ENCODE measurements at places on chromosomes 4 and X.

DNA sequence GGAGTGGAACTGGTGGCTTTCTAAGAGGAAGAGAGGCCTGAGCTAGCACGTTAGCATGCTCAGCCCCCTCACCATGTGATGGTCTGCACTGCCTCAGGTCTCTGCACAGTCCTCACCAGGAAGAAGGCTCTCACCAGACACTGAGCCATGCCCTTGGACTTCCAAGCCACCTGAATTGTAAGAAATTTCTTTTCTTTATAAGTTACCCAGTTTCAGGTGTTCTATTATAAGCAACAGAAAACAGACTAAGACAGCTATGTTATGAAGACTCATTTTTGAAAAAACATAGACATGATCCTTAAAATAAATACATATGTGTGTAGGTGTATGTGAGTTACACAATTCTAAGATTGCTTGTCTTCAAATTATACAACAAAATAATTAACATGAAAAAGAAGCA lies 74.7 kb downstream of the CEP44 start:
- DNase-seq = no peak

DNA sequence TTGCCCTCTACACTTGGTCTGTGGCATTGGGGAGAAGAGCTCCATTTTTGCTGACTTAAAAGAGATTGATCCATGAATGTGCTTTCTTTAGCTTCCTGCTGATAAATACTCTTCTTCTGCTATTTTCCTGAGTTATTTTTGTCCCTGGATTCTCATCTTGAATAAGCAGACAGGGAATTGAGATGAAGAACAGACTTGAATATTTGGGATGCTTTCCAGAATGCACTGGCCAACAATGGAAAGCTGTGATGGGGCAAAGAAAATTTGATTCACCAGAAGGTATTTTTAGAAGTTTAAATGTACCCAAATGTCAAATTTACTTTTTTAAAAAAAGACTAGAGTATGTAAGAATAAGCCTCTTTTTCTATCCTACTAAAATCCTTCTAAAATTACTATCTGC lies 309.9 kb upstream of the PPP1R2C start:
- no peak for DNase-seq

GRCh38 chrX:11290416-11291102 lies 2.7 kb upstream of the AMELX start:
- DNase-seq = no peak

GRCh38 chr4:141730805-141731204 lies 94.4 kb downstream of the IL15 start:
- no peak for DNase-seq

- DNase-seq = no peak
Observed at GRCh38 chr4:17544205-17544604, 29.2 kb downstream of the CLRN2 start.

- DNase-seq = no peak
Observed at GRCh38 chrX:2549876-2550275, 49.1 kb upstream of the DHRSX start.

- no peak for DNase-seq
Observed at GRCh38 chr4:56182356-56182755, 204.9 kb downstream of the AASDH start.

- DNase-seq = no peak
Observed at GRCh38 chrX:140164391-140164790, 199.1 kb upstream of the CXorf66 start.

DNA sequence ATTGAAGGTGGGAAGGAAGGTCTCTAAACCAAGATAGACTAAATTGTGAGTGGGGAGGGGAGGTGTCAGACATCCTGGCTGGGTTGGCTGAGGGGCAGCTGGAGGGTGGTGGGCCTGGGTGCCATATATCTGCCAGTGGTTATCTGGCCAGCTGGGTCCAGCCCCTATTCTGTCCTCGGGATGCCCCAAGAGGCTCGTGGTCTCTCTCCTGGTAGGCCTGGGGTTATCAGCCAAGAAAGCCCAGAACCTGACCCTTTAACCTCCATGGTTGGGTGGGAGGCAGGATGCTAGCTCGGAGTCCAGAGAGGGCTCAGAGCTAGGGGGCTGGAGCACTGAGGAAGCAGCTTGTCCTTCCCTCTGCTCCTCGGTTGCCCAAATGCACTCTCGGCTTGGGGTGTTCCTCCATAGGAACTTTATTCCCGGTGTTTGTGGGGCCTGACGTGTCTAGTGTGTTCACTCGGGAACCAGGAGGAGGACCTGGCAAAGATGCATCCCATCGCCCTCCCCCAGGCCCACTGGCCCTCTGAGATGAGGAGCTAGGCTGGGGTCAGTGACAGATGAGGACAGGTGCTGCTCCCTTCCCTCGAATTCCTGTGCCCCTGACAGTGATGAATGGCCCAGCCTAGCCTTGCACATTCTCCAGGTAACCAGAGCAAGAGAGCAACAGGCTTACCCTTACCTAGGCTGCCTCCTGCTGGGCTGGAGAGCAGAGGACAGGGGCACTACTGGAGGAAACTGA lies 5.2 kb upstream of the EFNB1 start:
- no peak for DNase-seq

- DNase-seq = no peak
Observed at GRCh38 chr4:122832732-122833131, 6.1 kb downstream of the FGF2 start.

- no peak for DNase-seq
Observed at GRCh38 chr4:14272206-14272605, 644.7 kb upstream of the BOD1L1 start.

- DNase-seq = no peak
Observed at GRCh38 chr4:105622269-105622668, 69.8 kb downstream of the ARHGEF38 start.

DNA sequence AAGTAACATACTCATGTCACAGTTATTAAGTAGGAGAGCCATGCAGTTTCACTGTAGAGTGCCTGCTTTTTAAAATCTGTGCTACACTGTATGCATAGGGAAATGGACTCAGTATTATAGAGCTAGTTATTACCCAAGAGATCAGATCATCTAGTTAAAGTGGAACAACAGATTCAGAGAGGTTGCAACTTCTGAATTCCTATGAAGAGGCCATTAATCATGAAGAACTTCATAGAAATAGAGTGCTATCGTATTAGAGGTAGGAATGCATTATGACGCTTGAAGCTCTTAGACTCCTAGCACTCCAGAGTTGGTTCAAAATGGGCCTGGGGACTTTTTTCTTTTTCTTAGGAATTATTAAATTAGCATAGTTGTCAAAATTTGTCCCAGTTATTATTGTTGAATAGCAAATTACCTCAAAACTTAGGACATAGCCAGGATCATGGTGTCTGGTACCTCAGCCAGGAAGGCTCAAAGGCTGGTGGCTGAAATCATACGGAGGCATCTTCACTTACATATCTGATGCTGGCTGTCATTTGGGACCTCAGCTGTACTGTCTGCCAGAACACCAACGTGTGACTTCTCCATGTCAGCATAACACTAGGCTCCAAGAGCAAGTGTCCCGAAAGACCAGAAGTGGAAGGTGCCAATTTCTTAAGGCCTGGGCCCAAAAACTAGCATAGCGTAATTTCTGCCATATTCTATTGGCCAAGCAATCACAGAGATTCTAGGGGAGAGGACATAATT lies 125.7 kb downstream of the STAG2 start:
- no peak for DNase-seq

- peak; percentile 98 for DNase-seq
Observed at GRCh38 chr4:56977321-56978012, at the start of gene NOA1. Gene NOA1 (minus strand): TSS chr4:56977606. CDS start chr4:56977585, 21 bp downstream.

DNA sequence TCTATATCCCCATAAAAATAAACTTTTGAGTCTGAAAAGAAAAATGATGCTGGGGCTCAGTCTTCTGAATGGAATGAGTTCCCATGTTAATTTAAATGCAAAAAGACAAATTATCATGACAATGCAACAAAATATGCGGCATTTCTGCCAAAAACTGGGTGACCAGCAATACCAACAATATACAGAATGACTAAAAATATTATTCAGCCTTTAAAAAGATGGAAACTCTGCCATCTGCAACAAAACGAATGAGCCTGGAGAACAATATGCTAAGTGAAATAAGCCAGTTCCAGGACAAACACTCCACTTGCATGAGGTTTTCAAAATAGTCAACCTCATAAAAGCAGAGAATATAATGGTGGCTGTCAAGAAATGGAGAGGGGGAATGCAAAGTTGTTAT lies 558.5 kb downstream of the IL15 start:
- DNase-seq = no peak

- no peak for DNase-seq
Observed at GRCh38 chr4:5545271-5545670, 163.1 kb downstream of the EVC2 start.

DNA sequence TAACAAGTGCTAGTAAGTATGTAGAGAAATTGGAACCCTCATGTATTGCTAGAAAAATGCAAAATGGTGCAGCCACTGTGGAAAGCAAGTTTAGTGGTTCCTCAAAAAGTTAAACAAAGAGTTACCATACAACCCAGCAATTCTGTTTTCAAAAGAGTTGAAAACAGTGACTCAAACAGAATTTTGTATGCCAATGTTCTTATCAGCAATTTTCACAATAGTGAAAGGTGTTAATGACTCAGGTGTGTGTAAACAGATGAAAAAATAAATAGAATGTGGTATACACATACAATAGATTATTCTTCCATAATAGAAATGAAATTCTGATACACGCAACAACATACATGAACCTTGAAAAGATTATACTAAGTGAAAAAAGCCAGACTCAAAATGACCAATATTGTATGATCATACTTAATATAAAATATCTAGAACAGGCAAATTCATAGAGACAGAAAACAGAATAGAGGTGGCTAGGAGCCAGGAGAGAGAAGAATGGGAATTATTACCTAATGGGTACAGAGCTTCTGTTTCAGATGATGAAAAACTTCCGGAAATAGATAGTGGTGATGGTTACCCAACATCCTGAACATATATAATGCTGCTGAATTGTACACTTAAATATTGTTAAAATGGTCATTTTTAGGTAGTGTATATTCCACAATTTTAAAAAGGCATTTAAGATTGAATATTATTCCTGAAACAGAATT lies 51.6 kb downstream of the WDFY3 start:
- DNase-seq = no peak

- no peak for DNase-seq
Observed at GRCh38 chr4:52915730-52916300, 53.7 kb downstream of the RASL11B start.

- DNase-seq = no peak
Observed at GRCh38 chrX:136204571-136204970, 46.6 kb downstream of the MAP7D3 start.

DNA sequence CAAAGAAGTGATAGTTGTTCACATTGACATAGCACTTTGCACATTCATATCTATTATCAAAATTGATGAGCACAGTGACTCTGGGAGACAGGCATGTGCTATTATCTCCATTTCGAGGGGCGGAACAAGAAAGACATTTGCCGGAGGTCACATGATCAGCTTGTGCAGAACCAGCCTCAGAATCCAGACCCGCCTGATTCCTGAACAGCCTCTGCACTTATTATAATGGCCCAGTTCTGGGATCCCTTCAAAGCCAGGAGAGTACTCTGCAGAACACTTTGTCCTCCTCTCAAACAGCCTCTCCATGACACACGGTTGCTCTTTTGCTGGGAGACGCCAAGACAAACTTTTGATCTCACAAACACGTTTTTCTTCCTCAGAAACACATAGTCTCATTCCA lies 48.4 kb downstream of the RWDD4 start:
- DNase-seq = no peak

- no peak for DNase-seq
Observed at GRCh38 chrX:10702031-10702430, 81.6 kb upstream of the MID1 start.

DNA sequence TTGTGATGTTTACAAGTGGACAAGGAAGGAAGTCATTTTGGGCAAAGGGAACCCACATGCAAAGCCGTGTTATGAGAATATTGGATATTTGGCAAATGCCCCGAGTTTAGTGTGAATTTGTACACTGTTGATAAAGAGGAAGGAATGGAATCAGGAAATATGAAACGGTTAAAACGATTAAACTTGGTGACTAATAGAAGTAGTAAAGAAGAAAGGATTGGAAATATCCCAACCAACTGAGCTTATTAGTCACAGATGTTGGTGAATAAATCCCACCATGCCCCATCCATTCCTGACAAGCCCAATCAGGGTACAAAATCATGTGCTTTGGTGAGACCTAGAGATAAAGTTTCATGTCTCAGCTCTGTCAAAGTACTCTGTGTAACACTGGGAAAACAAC lies 22.0 kb downstream of the ARHGAP24 start:
- no peak for DNase-seq

- no peak for DNase-seq
Observed at GRCh38 chr4:150999086-150999485, 16.0 kb downstream of the LRBA start.

DNA sequence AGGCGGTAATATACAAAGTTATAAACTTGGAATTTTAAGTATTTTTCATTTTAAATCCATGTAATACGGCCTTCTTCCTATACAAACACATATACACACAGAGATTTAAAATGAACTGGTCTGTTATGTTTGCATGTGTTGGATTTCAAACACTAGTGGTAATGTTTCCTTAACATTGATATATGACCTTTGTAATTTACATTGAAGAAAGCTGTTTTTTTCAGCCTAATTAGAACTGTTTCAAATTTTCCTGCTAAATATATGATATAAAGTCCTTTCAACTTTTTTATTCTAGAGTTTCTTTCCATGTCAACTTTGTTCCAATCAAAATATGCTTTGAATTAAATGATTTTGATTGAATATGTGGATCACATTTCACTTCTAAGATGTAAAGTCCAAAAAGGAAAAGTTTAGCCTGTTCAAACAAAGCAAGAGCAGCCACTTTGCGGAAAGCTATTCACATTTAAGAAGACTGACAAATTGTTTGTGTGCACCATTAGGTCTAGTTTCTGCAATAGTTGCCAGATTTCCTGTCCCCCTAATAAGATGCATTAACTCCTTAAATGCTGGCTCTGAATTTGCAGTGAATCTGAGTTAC lies 226.0 kb upstream of the MAB21L2 start:
- no peak for DNase-seq

DNA sequence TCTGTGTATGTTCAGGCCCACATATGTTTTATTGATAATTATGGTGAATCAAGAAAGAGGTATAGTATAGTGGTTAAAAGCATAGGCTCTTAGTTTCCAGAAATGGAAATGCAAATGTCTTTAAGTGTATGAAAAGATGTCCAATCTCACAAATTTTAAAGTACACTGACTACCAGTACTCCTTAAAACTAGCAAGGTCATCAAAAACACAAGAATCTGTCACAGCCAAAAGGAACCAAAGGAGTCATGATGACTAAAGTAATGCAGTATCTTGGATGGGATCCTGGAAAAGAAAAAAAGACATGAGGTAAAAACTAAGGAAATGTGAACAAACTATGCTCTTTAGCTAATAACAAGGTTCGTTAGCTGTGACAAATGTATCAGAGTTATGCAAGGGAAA lies 661 bp upstream of the RBM41 start:
- DNase-seq = no peak

- no peak for DNase-seq
Observed at GRCh38 chr4:30399476-30399875, 320.7 kb upstream of the PCDH7 start.

GRCh38 chr4:139035650-139036049 lies 20.1 kb downstream of the NOCT start:
- DNase-seq = no peak

DNA sequence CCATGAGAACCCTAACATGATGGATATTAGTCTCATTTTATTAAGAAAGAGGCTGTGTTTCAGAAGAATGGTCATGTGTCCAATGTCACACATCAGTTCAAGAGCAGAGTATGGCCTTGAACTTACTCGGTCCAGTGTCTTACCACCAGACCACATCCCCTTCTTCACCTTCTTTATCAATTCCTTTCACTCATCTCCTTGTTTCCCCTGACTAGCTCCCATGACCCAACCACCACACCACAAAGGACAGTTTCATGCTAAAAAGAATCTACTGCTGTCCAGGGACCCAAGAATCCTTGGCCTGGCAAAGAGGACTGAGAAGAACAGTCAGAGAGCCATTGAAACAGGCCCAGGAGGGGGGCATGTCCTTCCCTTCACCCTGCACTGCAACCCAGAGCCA lies 33.6 kb upstream of the MSN start:
- no peak for DNase-seq
